ENCODE measurements at places on chromosomes 16 and 17.

GRCh38 chr16:67873435-67874370 lies 851 bp downstream of the EDC4 start:
- DNase-seq, result no peak

GRCh38 chr17:2954898-2955445 lies 108.4 kb downstream of the OR1D5 start:
- no peak for DNase-seq

GRCh38 chr16:19292186-19292585 lies 6.7 kb downstream of the CLEC19A start:
- no peak for DNase-seq

GRCh38 chr16:75304521-75305363 lies 53.3 kb upstream of the BCAR1 start:
- DNase-seq, result no peak

GRCh38 chr17:75681289-75681688 lies 14.2 kb downstream of the SAP30BP start:
- no peak for DNase-seq

DNA sequence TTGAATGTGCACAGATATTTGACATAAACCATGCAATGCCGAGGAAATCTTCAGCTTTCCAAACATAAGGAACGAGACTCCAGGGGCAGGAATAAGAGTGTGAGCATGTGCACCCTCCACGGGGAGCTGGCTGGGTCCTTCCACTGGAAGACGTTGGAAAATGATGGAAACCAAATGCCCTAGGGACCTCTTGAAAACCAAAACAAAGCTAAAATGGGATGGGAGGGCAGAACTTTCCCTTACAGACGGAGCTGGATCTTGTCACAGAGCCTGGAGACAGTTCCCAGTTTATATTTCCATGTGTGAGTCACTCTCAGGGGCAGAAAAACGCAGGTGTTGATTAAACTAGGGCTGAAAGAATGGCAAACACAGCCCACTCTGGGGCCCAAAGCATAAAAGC lies 34.4 kb upstream of the DNAH17 start:
- DNase-seq, result no peak

DNA sequence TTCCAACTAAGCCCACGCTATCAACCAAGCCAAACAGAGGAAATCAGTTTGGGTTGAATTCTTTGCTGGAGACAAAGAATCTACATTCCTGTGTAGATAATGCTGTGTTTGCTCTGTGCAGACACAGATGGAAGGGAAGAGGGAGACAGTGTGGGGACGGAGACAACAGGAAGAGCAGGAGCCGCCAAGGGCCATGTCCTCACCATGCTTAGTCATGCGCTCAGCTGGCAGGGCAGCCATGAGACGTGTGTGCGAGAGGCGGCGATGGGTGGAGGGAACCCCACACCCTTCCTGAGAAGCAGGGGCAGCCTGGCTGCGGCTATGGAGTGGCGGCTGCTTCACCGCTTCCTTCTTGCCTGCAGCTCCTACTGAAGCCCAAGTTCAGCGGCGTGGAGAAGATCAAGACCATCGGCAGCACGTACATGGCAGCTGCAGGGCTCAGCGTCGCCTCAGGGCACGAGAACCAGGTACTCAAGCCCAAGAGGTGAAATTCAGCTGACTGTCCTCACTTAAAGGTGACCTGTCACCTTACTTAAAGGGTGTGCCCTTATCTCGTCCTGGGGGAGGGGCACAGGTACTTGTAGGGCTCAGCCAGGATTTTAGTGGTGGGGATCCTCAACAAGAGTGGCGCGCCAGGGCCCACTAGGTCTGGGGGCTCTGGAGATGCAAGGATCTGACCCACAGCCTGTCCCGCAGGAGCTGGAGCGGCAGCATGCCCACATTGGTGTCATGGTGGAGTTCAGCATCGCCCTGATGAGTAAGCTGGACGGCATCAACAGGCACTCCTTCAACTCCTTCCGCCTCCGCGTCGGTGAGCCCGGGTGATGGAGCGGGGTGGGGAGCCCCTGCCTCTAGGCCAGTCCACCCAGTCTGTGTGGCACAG lies 47.5 kb downstream of the ADCY7 start:
- DNase-seq, result no peak

DNA sequence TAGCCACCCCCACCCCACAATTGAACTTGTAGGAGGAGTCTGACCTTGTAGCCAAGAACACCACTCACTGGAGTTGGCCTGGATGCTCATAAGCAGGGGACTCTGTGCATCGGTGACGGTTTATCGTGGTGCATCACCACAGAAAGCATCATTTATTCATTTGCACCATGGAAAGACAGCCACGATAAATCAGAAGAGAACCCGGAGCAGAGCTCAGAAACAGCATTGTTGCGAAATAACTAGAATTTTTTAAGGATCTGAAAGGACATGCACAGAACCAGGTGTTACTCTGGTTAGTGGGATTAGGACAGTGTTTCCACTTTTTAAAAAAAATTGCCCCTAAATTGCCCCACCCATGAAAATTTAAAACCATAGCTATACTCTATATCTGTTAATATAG lies 44.4 kb upstream of the IRX6 start:
- DNase-seq, result no peak

DNA sequence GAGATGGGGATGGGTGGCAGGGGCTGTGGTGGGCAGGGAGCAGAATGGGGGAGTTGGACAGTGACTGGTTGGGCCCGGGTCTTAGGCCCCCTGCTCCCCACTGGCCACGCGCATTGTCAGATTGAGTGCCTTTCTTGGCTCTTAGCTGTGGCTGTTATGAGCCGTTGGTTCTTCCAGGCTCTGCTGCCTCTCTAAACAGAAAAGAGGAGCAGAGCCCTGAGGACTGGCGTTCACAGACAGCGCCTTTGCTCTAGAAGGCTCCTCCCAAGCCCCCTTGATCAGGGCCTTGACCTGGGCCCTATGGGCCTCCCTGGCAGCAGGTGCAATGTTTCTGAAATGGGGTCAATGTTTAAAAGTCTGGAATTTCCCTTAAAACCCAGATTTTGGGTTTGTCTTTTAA lies 14.8 kb upstream of the NUDT16L1 start:
- DNase-seq, result no peak

- DNase-seq, result no peak
Measured at GRCh38 chr17:43611230-43611969, 50.3 kb downstream of the MEOX1 start.

- no peak for DNase-seq
Measured at GRCh38 chr16:71775949-71776348, 32.7 kb downstream of the AP1G1 start.

GRCh38 chr17:39867084-39867879 lies 720 bp upstream of the ZPBP2 start:
- DNase-seq, result no peak

GRCh38 chr17:67528751-67529436 lies 151.8 kb downstream of the PITPNC1 start:
- DNase-seq, result no peak

DNA sequence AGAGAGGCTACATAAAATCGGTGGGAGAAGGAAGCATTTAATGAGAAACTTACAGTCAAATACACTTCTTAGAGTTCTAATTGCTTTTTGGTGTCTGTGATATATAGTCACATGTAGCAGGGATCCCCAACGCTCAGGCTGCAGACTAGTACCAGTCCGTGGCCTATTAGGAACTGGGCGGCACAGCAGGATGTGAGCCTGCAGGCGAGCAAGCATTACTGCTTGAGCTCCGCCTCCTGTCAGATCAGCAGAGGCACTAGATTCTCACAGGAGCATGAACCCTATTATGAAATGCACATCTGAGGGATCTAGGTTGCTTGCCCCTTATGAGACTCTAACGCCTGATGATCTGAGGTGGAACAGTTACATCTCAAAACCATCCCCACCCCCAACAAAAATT lies 158.5 kb downstream of the TANC2 start:
- no peak for DNase-seq

GRCh38 chr17:6340708-6341107 lies 94.2 kb downstream of the AIPL1 start:
- no peak for DNase-seq

DNA sequence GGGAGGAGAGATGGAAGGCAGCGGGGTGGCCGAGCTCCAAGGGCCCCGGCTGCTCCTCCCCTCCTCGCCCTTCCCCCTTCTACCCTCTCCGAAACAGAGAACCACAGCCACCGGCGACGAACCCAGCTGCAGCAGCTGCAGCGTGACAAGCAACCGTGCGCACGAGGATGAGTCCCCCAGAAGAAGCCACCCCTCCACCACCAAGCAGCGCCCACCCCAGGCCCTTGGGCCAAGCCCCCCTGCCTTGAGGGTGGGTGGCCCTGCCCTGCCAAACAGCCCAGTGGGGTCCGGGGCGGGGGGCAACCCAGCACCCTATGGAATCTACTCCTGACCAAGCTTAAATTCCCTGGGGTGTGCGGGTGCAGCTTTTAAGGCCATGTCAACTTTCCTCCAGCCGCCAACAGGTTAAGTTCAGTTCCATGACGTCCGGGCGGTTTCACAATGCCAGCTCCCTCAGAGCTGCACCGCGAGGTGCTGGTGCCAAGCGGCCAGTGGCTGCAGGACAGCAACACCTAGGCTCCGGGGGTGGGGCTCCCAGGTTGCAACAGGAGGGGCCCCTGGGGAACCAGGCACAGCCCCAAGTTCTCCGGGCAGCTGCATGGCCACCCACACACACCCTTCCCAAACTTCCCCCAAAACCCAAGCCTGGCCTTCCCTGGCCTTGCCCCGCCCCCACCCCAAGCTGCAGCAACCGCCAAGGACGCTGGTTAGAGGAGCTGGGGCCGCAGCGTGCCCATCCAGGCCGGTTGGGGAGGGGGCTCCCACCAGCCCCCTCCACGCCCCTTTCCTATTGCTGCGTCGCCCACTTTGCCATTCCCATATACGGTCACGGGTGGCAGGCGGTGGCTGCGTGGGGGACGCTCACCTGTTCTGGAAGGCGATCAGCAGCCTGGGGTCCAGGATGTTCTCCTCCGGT lies 2.0 kb downstream of the CBX4 start:
- DNase-seq, result no peak

DNA sequence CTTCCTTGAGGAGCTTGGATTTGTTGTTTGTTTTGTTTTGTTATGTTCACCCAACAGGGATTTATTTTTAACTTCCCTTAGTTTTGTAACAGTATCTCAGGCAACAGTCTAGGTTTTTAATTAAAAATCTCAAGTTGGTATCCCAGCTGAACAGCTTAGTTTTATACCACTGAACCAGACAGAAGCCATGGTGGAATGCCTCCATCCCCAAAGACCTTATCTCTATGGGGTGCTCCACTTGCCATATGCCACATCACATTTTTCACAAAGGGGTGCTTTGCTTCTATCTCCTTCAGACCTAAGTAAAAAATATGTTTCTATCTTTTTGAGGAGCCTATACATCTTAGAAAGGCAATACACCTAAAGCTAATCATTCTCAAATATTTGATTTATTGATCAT lies 715.8 kb upstream of the KIF2B start:
- no peak for DNase-seq

DNA sequence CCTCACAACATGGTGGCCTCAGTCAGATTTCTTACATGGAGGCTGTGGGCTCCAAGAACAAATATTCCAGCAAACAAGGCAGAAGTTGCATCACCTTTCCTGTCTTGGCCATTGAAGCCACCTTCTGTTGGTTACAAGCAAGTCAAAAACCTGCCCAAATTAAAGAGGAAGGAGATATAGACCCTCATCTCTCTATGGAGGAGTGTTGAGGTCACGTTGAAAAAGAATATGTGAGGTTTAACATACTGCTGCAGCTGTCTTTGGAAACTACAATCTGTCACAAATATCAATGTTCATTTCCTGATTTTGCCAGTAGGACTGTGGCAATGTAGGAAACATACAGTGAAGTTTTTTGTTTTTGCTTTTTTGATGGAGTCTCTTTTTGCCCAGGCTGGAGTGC lies 211.4 kb downstream of the COPRS start:
- DNase-seq, result no peak

Data from NCI-H1930 (cell line).